ENCODE measurements at places on chromosomes 6 and 20.

DNA sequence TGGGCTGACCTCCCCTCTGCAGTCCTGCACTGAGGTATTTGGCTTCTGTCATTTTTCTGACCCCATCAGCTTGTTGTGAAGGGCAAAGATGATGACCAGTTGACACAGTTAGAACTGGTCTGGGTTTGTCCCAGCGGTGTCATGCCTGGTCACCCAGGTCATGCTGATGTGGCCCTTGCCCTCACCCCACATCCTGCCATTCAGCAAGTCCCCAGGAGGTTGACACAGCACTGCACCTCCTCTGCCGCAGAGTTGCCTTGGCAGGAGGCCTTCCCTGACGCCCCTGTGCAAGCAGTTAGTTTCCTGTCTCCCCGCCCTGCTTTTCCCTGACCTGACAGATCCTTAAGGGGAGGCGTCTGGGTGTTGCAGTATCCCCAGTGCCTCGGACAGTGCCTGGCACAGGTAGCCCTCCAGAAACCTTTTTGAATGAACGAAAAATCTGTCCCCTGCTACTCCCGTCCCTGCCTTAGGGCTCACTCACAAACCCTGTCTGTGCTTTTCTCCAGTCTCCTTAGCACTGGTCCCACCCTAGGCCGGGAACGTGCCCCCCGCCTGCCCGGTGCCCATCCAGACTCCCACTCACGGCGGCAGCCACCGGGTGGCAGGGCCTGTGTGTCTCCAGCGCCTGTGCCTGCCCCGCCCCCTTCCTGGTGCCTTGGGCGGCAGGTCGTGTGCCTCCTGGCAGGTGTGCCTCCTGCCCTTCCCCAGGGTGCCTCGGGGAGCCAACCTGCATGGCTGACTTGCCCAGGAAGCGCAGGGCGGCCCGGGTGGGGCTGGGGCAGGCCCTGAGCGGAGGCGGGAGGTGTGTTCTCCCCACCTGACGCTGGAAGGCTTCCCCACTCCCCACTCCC is 146.3 kb upstream of the RNF24 start:
- DNase-seq, result peak; percentile 54

GRCh38 chr20:44296011-44296410 is 15.0 kb downstream of the FITM2 start:
- DNase-seq, result no peak

DNA sequence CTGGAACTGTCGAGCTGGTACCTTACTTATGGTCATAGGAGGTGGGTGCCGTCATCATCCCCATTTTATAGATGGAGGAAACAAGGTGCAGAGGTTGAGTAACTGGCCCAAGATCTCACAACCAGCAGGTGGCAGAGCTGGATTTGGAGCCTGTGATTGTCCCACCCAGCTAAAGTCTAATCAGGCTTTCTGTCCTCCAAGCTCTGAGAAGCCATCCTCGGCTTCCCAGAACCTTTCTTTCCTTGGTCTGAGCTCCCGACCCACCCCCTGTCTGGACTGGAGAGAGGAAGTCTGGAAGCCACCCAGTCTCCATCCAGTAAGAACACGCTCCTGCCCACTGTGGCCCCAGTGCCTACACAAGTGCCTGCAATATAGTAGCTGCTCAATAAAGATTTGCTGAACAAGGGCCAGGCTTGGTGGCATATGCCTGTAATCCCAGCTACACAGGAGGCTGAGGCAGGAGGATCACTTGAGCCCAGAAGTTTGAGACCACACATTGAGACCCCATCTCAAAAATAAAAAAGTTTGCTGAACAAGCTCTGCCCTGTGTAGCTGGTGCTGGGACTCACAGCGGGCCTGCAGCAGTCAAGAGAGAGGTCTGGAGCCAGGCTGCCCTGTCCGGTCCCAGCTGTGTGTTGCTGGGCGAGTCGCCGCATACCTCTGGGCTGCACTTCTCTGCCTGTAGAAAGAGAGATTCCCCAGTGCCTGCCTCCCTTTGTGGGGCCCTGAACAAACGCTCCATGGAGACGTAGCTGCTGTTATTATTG is 32.5 kb upstream of the DLGAP4 start:
- DNase-seq, result no peak

DNA sequence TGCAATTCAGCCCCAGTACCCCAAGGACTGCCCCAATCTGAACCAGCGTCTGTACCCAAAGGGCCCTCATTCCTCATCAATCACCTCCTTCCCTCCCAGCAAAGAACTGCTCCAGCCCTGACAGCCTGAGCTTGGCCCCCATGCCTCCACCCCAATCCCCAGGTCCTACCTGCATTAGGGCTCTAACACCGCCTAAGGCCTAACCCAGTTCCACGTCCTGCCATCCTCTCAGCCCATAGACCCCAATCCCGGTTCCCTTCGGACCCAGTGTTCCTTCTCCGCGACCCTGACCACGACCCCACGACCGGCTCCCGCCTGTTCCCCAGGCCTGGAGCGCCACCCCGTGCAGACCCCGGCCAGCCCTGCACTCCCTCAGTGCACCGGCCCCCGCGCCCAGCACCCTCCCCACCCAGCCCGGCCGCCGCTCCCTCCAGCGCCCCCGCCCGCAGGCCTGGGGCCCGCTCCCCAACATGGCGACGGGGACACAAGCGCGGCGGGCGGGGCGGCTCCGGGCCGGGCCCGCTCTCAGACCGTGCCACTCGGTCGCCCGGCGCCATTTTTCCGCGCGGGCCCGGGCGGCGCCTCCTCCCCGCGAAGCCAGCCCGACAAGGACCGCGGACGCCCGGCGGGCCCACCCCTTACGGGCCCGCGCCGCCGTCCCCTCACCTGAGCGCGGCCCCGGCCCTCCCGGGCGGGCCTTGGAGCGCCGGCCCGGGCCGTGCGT is 483 bp downstream of the NCOA6 start:
- peak; percentile 60 for DNase-seq

- DNase-seq, result no peak
Measured at GRCh38 chr6:45949256-45949655, 66.4 kb downstream of the CLIC5 start.

- no peak for DNase-seq
Measured at GRCh38 chr6:44737829-44738528, 350.5 kb downstream of the CDC5L start.

- DNase-seq, result no peak
Measured at GRCh38 chr20:1616858-1617434, 2.9 kb downstream of the SIRPB1 start.
